ENCODE measurements at places on chromosomes 6 and 20.

DNA sequence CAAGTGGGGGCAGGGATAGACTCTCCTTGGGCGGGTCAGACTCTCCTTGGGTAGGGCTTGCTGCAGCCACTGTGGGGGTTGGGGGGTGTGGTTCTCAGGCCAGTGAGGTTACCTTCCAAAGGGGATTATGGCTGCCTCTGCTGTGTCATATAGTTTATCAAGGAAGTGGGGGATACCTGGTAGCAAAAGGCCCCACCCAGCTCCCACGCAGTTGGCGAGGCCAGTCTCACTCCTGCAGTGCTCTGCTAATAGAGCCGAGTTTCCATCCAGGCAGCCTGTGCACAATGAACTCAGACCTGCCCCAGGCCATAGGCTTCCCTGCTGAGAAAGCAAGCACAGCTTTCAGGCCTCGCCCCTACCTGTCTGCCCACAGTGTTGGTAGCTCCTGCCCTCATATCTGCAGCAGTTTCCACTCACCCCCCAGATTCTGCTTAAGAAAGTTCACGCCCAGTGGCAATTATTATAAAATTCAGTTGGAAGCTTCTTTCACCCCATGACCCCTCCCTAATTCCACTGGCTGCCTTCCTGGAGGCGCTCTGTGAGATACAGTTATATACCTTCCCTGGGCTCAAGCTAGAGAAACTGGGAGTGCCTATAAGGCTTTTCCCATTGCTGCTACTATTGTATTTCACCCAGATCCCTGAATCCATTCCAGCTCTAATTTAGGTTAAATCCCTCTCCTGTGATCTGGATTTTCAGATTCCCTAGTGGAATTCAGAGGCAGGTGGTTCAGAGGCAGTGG lies 56.1 kb downstream of the HDDC2 start:
- no peak for DNase-seq

GRCh38 chr6:139251045-139251690 lies 40.6 kb downstream of the TXLNB start:
- no peak for DNase-seq

DNA sequence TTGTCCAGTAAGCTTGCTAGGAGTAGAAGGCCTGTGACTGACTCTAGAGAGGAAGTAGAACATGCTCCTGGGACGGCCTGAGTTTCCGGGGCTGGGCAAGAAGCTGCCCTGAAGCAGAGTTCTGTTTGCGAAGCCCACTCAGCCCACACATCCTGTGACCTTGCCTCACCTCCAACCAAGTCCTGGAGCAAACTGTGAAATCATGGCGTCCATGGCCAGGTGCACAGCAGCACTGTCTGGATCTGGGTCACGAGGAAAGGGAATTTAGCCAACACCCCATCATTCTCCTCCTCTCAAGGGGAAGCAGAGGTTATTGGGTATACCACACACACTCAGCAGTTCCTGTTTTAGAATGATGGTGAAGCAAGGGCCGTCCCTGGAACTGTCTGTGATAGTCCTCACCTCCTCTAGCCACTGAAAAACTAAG lies 87.5 kb downstream of the CRYBG1 start:
- DNase-seq = no peak

DNA sequence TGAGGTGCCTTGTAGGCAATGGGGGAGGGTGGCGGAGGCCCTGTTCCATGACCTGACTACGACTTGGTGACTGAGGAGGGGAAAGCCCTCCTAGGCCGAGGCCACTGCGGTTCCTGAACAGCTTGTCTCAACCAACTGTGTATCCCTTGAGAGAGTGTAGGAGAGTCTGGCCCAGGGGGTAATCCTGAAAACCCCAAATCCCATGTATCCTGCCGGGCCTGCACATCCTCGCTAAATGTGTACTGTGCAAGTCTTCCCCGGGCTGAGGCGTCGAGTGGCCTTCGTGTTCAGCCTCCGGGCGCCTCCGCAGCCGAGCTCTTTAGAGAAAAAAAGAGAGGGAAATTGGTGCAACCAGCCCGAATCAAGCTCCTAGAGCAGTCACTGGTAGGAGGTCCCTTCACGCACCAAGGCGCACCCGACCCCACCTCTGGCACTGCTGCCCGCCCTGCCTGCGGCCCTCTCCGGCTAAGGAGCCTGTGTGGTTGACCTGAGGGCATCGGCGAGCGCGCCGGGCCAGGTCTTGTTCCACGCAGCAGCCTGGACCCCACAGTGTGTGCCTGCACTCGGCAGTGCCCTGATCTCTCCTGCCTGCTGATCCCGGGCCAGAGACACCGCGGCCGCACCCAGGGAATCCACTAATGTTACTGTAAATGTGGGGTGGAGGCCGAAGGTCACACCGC lies 7.3 kb downstream of the SIM1 start:
- DNase-seq = no peak

DNA sequence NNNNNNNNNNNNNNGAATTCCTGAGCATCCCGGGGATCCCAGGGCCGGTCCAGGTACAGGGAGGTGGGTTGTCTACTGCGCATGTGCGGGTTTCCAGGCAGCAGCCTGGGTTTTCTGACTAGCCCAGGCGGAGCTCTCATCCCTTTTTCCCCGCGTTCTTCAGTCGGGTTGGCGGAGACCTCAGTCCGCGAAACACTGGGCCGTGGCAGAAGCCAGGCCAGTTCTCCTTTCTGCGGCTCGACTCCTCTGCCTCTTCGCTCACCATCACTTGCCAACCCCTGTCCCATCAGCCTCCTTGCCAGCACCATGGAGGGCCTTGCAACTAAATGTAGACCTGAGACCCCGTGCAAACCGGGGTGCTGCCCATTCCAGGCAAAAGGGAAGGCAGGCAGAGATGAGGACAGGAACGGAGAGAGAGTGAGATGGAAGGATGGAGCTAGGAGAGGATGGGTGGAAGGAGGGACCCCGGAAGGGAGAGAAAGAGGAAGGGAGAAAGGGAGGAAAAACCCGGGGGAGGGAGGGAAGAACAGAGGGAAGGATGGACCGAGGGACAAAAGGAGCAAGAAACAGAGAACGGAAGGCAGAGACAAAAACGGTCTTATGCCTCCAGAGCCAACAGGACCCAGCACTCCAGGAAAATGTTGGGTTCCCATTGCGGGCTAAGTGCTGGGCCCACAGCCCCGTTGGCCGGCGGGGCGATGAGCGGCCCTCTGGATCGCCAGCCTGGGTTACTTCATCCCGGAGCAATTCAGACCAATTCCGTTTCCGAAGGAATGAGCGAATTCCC lies 445.4 kb upstream of the DEFB115 start:
- DNase-seq = peak; percentile 75

DNA sequence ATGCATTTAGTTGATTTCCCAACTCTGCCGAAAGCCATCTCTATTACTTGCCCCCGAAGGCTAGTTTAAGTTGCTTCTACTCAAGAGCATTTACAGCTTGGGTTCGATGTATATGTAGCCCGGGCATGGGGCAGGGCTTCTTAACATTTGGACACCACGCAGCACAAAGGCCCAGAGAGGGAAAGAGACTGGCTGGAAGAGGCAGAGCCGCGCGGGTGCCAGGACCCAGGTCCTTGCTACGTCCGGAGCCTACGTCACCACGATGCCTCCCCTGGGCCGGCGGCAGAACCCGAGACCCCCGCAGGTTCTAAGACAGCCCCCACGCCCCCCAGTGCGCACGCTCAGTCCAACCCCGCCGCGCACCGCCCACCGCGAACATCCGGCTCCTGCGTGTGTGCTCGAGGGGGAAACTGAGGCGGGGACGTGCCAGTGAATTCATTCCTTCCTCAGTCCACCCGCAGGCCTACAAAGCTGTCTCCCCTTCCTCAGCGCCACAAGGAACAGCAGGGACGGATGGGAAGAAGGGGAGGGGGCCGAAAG lies 367 bp upstream of the PCIF1 start:
- DNase-seq = peak; percentile 38

- no peak for DNase-seq
Observed at GRCh38 chr6:157760589-157761330, 62.3 kb upstream of the SNX9 start.

GRCh38 chr6:73968221-73968757 lies 272.3 kb downstream of the CD109 start:
- no peak for DNase-seq

GRCh38 chr6:111361648-111362047 lies 121.4 kb downstream of the REV3L start:
- DNase-seq = peak; percentile 35

DNA sequence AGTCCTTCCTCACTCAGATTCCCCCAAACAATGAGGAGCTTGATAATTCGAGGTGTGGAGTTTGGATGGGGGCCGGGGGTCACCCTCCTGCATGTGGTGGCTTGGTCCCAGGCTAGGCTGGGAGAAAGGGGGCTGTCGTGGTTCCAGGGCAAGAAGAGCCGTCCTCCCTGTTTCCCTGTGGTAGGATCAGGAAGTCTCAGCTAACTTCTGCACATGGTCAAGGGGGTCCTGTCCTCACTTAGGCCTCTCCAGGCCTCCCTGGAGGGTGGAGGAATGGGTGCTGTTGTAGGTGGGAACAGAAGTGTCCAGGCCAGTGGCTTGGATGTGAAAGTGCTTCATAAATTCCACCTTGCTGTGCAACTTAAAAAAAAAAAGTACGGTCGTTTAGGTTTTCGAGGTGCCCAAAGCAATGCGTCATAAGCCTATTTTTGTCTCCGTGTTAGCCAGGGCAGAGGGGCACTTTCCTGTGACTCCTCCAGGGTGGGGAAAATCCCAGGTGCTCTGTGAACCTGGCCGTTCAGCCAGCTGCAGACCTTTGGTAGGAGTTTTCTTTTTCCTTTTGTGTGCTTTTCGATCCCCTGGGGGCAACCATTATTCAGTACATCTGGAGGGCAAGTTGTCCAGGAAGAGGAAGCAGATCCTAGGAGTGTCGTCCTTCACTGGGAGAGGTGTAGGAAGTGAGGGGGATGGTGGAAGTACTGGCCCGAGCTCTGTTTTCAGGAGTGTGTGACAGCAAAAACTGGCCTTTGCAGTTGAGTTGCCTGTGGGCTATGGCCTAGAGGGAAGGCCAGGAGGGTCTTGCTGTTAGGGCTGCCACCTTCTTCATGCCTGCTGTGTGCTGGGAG lies 9.6 kb downstream of the IGF2R start:
- DNase-seq = no peak

DNA sequence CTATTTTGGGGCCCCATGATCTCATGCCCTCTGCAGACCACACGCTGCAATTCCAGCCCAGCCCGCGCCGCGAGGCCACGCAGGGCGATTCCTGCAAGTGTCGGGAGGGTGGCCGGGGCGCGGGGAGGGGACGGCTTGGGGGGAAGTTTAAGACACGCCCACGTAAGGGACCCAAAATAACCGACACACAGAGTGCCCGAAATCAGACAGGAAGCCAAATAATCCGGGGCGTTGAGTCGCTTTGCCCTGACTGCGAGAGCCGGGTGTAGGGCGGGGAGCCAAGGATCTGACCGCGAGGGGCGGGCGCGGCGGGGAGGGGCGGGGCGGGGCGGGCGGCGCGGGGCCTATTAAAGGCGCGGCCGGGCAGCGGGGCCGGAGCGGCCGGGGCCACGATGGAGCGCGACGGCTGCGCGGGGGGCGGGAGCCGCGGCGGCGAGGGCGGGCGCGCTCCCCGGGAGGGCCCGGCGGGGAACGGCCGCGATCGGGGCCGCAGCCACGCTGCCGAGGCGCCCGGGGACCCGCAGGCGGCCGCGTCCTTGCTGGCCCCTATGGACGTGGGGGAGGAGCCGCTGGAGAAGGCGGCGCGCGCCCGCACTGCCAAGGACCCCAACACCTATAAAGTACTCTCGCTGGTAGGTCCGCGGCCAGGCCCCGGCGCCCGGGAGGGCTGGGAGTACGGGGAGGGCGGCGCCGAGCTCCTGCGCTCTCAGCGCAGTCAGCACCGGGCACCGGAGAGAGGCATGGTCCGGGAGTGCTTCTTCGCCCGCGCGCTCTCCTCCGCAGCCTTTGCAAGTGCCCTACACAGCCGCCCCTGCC lies at the start of gene ENPP1:
TSS of gene ENPP1 (plus strand) at position 377 of the 816 bp plus-strand sequence. CDS start at position 393, 16 bp downstream.
- DNase-seq = peak; percentile 54

GRCh38 chr6:127851197-127851596 lies 49.7 kb downstream of the THEMIS start:
- DNase-seq = no peak

DNA sequence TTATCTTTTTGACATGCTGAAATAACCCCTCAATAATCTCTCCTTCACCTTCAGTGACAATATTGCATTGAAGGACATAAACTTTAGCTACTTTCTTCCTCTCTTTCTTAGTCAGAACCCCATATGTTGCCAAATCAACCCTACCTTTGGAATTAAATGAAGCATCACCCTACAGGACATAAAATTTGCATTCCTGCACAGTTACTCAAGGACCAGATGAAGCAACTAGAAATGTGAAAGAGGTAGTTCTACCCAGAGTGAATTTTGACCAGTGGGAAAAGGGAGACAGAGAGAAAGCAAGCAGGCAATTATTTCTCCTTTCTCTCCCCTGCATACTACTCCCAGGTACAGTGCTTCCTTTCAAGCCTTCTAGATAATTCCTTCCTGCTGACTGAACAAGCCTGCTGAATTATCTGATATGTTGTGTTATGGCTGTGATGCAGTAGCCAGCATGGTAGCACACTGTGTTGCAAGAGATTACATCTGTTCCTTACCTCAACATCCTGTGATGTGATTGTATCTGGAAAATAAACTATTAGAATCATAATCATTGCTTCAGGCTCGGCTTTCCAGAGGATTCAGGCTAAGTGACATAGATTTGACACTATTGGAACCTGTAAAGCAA lies 16.6 kb downstream of the TENT5A start:
- no peak for DNase-seq

Measured in NCI-H1105 (cell line).